Ammon's horn (tissue), 1 donor: ENCODE measurements at places on chromosomes 13 and 19.
A peak's percentile ranks its signal among the peaks of the same experiment; 100 is the strongest.

DNA sequence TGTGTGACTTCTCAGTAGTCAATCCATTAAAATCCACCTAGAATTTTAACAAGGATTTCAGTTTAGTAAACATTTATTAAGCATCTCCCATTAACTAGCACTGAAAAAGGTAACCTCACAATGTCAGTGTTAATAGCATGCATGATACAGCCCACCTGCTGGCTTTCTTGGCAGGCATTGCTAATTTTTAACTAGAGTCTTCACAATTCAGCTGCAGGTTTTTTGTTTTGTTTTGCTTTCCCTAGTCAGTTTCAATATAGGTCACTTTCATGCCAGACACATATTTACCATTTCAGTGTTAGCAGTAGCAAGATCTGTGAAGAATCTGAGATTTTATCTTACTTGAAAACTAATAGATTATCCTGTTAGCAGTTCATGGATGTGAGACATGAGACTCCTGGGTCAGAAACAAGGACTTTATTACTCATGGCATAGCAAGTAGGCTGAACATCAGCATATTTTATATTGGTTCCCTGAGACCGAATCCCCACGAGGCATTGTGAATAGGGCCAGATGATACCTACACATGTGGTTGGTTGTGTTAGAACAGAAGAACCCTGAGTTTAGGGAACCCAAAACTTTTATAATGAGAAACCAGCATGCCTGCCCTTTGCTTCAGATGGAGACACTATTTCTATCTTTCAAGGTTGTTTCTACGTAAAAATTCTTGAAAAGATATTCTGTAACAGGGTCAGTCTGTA lies 198.0 kb upstream of the HTR2A start:
- DNase-seq, result no peak

- DNase-seq, result no peak
Measured at GRCh38 chr13:99374994-99375737, 68.0 kb upstream of the GPR183 start.

GRCh38 chr13:30800107-30800506 lies 64.8 kb downstream of the ALOX5AP start:
- no peak for DNase-seq

DNA sequence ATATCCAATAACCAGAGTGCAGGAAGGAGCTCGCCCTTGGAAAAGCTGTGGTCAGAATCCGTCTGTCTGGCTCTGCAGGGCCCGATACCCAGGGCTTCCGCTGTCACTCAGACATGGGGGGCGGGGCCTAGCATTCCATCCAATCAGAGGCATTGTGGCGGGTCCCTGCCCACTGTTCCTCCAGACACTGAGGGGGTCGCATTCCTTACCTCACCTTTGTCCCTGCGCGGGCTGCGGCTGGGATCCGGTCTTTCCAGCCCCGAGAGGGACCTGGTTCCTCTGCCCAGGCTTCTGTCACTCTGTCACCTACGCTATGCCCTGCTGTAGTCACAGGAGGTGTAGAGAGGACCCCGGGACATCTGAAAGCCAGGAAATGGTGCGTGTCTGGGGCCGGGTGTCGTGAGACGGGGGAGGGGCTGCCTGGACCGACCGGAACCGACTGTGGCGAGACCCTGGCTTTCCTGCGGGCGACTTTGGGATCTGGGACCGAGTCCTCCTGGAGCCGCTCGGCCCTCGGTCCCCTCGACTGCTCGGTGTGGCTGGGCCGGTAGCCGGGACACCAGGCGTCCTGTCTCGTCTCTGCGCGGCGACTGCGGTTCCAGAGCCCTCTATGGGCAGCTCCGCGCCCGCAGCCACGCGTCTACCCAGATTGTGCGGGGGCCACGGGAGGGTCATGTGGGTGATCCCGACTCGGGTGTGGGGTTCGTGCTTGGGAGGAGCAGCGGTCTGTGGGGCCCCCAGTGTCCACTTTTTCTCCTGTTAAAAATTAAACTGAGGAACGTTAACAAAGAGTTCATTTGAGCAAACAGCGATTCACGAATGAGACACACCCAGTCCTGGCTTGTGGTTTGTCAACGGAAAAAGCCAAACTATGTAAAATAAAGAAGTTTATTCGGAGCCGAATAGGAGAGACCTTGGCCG lies at the start of gene ZNF69:
Gene ZNF69, plus strand, starts transcription at position 172 of the 921 bp plus-strand sequence. Its CDS starts 142 bp downstream, at position 314.
- peak; percentile 90 for DNase-seq

DNA sequence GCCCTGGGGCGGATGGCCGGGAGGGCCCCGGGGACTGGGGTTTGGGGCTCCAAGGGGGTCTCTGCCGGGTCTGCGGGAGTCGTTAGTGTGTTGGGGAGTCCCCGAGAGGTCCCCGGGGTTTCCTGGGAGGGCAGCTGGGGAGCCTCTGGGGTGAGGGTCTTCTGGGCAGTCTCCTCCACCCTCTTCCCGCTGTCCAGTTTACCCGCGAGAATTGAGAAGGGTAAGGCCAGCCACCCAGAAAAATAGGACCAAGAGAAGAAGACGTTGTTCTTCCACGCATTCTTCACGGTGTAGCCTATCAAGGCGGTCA lies 1.0 kb upstream of the ETFB start:
- DNase-seq, result no peak

GRCh38 chr19:50176775-50177174 lies 13.7 kb upstream of the IZUMO2 start:
- DNase-seq, result no peak

DNA sequence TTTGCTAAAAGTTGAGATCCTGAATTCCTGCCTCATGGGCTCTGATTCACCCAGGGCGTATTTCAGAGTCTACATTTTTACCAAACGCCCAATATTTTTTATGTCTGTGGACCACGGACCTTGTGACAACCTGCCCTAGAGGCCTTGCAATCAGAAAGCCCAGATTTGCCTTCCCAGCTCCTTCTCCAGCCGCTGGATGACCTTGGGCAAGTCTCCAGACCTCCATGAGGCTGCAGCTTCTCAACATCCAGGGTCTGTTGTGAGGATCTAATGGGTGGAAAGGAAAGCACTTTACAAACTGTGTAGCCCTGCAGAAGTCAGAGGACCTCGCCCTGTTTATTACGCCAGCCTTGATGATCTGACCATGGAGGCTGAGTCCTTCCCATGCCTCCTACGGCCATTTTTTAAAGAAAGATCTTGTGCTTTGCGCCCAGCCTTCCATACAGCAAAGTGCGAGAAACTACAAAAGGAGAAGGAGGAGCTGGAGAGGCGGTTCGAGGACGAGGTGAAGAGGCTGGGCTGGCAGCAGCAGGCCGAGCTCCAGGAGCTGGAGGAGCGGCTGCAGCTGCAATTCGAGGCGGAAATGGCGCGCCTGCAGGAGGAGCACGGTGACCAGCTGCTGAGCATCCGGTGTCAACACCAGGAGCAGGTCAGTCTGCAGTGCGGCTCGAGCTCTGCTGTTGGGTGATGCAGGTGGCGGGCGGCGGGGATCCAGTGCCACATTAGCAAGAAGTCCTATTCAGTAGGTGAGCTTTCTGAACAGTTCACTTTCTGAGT lies 115.6 kb downstream of the SLC7A1 start:
- no peak for DNase-seq

DNA sequence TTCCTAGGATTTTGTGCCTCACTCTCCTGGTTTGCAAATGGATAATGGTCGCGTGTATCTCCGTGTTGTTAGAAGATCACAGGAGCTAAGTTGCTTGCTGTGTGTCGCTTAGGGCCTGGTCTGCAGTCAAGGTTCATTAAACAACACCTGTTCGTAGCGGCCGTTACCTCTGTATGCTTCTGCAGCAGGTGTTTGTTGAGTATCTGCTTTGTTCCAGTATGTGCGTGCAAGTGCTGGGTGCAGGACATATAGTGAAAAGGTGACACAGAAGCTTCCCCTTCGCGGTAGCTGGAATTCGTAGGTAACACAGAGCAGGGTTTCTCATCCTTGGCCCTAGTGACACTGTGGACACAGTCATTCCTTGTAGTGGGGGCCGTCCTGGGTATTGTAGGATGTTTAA lies 5.4 kb downstream of the MED25 start:
- DNase-seq, result no peak
